ENCODE measurements at places on chromosomes 5 and 9.

DNA sequence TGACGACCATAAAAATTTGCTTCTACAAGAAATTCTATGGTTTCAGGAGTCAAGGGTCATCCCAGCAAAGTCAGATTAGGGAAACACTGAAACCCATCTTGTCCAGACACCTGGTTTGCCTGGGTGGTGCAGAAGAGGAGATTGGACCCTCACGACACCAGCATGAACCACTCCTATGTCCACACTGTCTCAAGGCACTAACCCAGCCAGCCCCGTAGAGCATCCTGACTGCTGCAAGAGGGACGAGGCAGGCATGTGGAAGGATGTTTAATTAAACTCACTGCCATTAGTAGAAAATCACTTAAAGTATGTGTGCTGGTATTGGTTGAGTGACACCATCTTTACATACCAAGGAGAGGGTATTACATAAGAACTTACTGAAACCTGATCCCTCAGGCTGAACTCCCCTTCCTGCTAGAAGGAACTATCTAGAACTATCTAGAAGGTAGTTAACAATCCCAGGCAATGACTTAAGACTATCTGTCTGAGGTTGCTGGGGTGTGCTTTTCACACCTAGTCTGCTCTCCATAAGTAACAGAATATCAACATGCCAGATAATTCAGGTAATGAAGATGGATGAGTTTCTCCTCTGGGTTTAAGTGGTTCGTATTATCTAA lies 93.6 kb downstream of the SEMA6A start:
- no peak for DNase-seq

DNA sequence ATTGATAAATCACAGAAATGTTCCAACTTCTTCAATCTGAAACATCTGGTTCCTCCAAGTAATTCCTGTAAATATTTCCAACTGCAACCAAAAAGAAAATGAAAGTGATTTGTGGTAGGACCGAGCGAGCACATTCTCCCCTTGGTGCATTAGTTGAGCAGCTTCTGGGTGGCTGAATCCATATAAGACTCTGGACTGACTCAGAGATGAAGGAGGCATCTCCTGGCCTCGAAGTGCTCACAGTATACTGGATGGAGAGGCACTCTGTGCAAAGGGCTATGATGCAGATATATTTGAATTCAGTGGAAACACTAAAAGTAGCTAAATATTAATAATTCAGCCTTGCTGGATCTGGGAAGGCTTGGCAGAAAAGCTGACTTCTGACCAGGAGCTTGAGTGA lies 265.0 kb downstream of the MARCHF11 start:
- no peak for DNase-seq

DNA sequence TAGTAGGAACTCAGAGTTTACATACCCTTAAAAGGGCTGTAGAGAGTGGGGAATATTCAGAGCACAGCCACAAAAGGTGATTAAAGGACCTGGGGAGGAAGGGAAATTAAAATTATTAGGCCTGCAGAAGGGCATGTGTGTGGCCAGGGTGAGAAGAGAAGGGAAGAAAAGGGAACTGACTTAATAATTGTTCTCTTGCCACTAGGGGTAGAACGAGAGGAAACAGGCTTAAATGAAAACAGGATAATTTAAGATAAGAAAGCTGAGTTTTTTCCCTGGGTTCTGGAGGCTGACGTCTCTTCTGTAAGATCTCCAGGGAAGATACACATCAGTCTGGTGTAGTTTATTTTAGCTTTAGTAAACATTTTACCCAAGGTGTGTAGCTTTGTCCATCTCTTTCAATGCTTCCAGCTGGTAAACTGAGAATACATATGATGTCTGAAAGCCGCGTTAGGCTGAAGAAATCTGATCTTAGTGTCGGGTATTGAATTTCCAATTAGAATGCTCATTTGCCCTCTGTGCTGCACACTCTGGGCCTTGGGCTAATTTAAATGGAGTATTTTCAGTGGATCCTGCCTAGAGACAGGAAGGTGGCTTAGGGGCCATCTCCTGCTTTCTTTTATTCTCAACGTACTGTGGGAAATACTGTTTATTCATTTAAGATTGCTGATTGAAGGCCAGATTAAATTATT lies 416.8 kb downstream of the TMEM38B start:
- DNase-seq, result no peak

DNA sequence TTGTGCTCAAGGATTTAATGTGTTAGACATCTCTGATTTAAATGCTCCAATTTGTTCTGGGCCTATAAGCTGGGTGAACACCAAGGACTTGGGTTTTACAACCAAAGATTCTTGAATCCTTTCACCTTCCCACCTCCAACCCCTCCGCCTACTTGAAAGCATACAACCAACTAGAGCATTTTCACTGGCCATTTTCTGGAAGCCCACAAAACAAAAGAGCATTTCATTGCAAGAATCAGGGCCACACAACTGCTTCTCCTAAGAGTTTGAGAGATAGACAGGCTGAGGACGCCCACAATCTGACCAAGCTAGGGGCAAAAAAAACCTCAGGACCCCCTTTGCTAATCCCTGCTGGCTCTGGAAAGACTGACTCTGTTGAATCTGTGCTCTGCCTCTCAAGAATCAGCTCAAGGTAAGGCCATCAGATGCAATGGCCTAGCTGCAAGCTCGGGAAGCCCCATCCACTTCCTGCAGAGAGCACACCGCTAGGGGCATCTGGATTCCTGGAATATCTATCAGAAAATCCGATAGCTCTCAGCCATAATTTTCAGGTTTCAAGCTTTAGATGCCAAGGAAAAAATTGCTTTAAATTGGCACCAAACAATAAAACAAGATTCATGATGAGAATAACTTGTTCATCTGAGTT lies 57.7 kb downstream of the RETREG1 start:
- no peak for DNase-seq

GRCh38 chr9:127323393-127323792 lies 58.8 kb downstream of the GARNL3 start:
- DNase-seq, result no peak

All from amygdala (tissue), 56 donors.